ENCODE measurements at places on chromosomes 3 and 15.
A peak's percentile ranks its signal among the peaks of the same experiment; 100 is the strongest.

GRCh38 chr15:97259943-97260342, 700.6 kb upstream of the ARRDC4 start:
- DNase-seq = no peak

DNA sequence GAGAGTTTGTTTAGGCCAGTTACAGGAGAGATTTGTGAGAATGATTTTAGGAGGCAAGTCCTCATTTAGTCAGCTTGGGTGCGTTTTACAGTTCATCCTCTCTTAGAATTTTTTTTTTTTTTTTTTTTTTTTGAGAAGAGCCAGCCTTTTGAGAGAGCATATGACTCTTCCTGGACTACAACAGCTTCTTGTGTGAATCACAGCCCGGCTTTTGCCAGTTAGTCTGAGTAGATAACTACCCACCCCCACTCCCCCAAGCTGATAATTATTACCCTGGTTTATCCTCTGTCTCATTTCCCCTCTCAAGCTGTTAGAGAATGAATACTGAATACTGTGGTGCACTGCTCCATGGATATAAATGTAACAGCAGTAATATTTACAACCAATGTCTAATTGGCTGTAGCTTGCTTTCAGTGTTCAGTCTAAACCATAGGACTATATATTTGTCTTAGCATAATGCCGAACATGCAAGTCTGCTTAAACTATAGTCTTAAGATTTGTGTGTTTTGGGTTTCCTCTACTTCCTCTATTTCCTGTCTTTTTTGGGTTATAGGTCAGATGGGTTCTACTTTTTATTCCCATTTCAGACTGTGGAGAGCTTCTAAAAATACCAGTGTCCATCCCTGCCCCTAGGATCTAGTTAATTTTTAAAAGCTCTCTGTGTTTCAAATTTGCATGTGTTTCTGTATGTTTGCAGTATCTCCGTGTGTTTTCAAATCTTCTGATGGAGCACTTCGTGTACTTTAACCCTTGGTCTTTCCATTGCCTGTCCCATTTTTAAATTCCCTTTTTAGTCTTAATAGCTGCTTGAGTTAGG, 8.0 kb downstream of the CHD2 start:
- no peak for DNase-seq

- DNase-seq = no peak
Measured at GRCh38 chr3:155316426-155316825, 22.9 kb upstream of the STRIT1 start.

DNA sequence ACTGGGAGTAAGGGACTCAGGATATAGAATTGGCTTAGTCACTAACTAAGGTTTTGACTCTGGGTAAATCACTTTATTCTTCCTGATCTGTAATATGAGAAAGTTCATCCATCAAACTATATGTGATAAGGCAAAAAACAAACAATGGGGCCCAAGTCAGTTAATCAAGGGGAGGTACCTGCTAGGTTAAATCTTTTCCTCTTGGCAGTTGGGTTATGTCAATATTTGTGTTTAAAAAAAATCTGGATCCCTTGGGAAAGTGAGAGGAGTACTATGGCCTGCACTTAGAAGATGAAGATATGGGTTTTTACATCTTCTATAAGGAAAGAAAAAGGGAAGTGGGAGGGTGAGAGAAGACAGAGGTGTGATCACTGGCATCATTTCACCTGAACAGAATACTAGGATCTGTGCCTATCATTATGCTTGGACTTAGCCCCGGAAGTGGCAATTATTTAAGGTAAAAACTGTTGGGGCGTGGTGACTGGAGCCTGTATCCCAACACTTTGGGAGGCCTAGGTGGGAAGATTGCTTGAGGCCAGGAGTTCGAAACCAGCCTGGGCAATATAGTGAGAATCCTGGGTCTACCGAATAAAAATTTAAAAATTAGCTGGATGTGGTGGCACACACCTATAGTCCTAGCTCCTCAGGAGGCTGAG, 2.8 kb upstream of the SLC28A2 start:
- no peak for DNase-seq

- DNase-seq = no peak
Measured at GRCh38 chr3:44055951-44056350, 185.7 kb upstream of the TOPAZ1 start.

DNA sequence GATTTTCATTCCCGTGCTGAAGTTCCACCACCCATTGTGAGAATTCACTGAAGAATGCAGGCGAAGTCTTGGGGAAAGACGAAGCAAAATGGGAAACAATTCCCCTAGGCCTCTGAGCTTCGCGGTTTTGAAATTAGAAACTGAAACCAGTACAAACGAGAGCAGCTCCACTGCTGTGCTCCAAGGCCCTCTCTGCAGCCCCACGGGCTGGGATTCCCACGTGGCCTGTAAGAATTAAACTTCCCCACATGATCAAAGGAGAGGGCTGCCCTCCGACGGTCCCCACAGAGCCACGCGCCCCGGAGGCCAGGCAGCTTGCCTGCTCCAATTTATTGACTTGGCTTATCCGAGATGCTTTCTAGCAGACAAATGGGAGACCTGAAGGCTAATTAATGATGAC, 144.0 kb downstream of the GREM1 start:
- DNase-seq = no peak

GRCh38 chr15:100986158-100986896, 67.2 kb downstream of the LRRK1 start:
- DNase-seq = no peak

DNA sequence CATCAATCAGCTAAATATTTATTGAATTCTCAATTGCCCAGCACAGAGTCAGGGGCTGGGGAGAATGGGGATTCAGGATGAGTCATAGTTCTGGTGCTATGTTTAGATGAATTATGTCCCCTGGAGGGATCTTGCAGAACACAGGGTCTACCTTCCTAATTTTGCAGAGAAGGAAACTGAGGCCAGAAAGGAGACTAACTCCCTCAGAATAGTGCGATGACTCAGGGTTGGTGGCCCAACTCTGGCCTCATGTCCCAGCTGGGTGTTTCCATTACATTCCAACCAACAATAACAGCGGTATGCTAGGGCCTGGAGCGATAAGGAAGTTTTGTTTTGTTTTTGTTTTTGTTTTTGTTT, 270.9 kb downstream of the TLE3 start:
- DNase-seq = no peak

- DNase-seq = no peak
Measured at GRCh38 chr15:66323312-66323928, 30.1 kb downstream of the DIS3L start.

DNA sequence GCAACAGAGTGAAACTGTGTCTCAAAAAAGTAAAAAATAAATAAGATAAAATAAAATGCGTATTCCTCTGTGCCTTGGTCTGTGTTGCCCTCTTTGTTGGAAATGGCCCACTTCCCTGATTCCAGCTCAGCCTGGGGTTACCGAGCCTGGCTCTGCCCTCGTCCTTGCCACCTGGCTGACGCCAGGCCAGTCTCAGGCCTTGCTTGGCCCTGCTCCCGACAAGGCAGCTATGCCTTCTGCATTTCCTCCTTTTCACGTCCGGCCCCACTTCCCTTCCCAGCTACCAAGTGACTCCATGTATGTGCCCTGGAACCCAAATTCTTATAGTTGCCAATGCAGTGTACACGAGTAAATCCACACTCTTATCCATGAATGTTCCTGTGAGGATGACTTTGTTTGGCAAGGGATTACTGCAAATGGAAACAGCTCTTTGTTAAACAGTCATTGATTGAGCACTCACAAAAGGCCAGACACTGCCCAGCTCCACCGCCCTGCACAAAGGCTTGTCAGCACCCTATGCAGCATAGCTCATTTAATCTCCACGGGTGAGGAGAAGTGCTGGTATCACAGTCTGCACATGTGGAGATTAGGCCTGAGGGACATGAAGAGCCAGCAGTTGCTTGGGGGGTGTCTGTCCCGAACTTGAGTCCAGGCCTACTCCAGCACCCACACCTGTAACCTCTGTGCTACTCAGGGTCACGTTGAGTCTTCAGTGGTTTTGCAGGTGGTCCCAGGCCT, 25.1 kb downstream of the SPSB4 start:
- DNase-seq = no peak

- no peak for DNase-seq
Measured at GRCh38 chr3:38421679-38422336, 31.9 kb upstream of the ACVR2B start.

GRCh38 chr3:179671747-179672242, 19.0 kb downstream of the USP13 start:
- no peak for DNase-seq

DNA sequence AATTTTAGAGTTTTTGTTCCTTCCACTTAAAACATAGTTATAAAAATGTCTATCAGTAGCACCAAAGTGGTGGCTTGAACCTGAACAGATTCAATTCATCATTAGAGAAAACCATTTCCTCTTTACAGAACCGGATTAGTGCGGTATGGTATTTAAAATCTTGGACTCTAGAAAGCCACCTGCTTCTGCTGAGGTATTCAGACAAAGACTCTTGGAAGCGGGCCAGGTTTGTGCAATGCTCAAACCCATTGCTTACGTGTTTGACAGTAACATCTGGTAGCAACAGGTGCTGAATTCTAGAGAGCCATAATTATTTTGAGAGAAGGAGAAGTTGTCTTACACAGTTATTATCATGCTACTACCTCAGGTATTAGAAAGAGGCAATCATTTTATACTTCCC, 290.5 kb downstream of the NAALADL2 start:
- DNase-seq = no peak

GRCh38 chr15:64046421-64047153, at the start of gene DAPK2:
Gene DAPK2 (minus strand): TSS chr15:64046485. CDS start chr15:64040261, 6,224 bp downstream.
- peak; percentile 83 for DNase-seq

GRCh38 chr3:45739991-45740390, 50.8 kb downstream of the SACM1L start:
- no peak for DNase-seq

GRCh38 chr3:24261521-24261920, 233.1 kb downstream of the THRB start:
- no peak for DNase-seq

GRCh38 chr15:93459396-93459795, 370.4 kb upstream of the RGMA start:
- DNase-seq = no peak

DNA sequence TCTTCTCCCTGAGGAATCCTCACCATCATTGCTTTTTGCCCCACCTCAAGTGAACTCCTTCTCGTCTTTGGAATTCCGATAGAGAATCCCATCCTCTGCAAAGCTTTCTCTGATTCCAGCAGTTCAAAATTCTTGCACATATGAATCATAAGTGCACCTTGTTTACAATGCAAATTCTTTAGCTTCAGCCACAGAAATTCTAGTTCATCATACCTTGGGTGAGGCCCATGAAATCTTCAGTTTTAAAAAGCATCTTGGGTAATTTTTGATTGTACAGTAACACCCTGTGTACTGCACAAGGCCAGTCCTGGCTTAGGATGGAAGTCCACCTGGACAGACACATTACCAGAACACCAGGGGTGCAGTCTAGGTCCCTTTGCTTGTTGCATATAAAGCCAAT, 30.8 kb downstream of the MDFIC2 start:
- no peak for DNase-seq

DNA sequence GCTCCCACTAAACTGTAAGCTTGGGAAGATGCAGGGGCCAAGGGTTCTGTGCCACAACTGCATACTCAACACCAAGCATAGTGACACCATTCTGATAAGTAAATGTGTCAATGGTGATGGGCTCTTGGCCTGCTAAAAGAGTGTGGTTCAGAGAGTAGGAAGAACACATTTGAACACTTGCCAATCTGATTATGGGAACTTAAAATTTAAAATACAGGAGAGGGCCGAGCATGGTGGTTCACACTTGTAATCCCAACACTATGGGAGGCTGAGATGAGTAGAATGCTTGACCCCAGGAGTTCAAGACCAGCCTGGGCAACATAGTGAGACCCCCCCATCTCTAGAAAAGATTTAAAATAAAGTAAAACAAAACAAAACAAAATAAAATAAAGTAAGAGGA, 34.1 kb downstream of the PTPN9 start:
- no peak for DNase-seq

GRCh38 chr3:72818092-72818773, 30.0 kb downstream of the SHQ1 start:
- no peak for DNase-seq

- DNase-seq = no peak
Measured at GRCh38 chr3:197564097-197564843, 8.5 kb upstream of the BDH1 start.

DNA sequence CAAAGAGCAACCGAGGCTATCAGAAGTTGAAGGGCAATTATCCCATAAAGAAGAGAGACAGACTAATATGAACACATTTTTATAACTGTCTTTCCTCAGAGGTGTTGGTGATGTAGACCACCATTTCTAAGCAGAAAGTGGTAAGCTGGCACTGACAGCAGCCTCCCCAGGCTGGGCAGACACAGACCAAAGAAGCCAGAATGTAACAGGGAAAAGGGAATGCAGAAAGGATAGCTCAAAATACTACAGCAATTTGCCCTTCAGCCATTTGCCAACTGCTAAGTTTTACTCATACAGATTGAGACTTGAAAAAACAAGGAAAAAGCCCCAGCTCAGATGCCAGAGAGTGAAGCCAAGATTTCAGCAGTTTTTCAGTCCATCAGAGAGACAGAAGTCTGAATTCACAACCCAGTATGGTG, 73.5 kb upstream of the ABI3BP start:
- DNase-seq = no peak

DNA sequence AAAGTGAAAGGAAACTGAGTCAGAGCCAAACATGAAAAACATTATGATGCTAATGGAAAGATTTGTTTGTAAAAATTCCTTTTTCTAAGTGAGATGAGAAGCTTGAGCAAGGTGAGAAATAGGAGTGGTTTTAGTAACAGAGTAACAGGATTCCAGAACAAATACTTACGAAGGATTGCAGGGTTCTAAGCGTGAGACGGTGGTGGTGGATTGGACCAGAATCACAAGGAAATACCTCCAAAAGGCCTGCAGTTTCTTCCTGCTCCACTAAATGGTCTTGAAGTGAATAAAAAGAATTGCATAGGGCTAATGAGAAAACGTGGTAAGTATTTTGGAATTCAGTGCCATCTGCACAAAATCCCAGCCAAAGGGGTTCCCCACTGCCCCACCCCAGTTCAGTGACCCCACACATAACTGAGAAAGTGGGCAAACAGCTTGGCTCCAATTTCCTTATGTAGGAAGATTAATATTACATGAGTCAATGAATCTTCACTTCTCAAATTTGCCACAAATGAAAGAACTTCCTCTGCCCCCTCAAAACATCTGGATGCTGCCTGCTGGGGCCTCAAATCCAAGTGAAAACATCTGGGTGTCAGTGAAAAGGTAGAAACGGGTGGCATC, 283.8 kb upstream of the NR2F2 start:
- no peak for DNase-seq
